NCI-H2171 treated with DMSO at 0.1 percent for 48 hours (cell line): ENCODE measurements at places on chromosomes 2 and 18.

DNA sequence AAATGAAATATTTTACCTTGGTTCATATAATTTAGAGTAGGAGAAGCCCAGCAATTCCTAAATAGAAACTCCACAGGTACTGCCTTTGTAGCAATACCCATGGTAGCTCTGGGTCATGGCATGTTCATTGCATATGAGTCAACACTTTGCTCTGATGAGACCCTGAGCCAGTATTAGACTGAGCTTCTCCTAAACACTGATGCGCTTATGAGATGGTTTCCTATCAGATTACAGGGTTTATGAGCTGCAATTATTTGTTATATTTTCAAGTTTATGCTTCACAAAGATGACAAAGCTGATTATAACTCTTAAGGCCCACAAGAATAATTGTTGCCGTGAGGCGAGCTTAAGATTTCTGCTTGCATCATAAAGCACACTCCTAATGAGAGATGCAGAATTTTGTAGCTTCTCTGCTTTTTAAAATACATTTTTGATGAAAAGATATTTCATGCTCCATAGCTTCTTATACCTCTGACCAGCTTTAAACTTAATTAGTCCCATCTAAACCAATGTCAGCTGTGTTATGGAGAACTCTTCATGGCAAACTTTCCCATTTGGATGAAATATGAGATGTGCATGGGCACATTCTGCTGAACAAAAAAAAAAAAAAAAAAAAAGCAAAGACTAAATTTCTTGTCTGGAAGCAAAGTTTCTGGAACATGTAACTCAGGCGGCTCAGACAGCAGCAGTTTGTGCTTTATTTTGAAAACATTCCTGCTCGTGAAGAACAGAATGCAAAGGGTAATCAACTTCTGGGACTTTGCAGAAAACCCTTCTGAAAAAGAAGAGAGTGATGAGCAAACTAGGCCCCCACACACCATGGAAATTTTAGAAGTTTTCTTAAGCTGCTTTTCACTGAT, 162.6 kb downstream of the KCNE4 start:
- DNase-seq: no peak

GRCh38 chr2:63488118-63488713, 100.1 kb downstream of the WDPCP start:
- peak; percentile 7 for DNase-seq

GRCh38 chr2:173393186-173393585, 38.5 kb downstream of the CDCA7 start:
- DNase-seq: no peak

- peak; percentile 100 for DNase-seq
These were observed 4.6 kb upstream of the ARID5A start for GRCh38 chr2:96531872-96532505.

DNA sequence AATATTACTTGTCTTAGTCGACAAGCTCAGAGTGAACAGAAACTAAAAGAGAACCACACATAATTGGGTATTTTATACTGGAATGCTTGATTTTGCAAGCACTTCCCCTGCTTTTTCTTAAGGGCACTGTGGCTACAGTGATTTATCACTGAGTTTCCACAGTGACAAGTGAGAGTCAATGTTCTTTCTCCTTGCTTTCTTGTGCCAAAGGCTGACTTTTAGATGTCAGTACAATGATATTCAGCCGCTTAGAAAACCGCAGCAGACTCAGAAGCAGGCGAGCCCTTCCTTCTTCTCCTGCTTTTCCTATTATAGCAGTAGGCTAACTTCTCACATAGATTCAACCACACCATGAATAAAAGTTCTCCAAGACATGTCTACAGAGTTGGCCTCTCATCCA, 1603.6 kb upstream of the NXPH2 start:
- DNase-seq: no peak

DNA sequence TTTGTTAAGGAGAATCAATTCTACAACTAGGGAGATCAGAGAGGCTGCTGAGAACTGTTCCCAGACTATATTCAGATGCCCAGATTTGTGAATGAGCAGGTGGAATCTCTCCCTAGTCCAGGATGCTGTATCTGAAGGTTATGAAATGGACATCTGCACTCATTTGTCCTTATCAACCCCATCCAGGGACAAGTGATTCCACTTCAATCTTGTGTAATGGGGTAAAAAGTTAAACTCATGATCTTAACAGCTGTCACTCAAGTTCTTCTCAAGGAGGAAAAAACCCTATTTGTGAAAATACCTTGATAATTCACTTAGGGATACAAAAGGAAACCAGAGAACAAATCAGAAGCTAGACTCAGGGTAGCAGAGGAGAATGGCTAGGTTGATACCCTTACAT, 144.8 kb downstream of the PLCL1 start:
- no peak for DNase-seq

- no peak for DNase-seq
These were observed 4.9 kb downstream of the TTL start for GRCh38 chr2:112486895-112487294.

GRCh38 chr2:99643787-99644418, 154.1 kb upstream of the REV1 start:
- peak; percentile 86 for DNase-seq

DNA sequence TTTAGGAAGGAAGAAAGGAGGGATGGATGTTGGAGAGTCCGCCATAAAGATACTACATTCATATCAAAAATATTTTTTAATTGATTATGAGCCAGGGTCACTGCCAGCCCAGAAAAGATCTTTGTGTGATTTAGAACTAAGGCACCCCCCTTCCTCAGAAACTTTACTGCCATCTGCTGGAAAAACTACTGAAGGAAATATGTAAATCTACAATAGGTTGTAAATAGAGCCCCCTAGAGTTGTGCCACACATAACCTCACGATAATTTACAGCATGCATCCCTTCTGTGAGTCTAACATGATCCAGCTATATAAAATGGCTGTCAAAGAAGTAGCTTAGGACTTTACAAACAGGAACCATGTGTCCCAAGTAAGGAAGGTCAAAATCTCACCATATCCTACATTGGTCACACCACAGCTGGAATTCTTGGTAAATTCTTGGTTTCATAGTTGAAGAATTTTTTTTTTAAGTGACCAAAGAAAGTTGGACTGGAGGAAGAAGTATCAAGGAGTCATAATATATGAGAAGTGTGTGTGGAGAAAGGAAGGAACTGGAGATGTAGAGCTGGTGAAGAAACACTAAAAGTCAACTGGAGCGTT, 152.5 kb downstream of the CYP26B1 start:
- DNase-seq: peak; percentile 29

DNA sequence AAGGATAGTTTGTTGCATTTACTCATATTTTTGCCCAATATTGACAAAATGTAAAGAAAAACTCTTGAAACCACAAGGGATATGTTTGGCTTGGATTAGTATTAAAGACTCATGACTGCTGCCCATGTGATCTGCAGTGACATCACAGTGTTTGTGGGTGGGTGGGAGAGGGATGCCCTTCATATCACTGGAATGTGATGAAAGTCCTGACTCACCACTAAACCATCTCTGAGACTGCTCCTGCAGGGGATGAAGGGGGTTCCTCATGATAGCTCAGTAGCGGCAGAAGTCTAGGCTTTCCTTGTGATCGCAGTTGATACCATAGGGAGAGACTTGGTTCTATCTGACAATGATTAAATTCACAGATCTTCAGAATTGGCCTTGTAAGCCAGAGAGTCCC, 451.2 kb downstream of the CNTNAP5 start:
- DNase-seq: no peak

DNA sequence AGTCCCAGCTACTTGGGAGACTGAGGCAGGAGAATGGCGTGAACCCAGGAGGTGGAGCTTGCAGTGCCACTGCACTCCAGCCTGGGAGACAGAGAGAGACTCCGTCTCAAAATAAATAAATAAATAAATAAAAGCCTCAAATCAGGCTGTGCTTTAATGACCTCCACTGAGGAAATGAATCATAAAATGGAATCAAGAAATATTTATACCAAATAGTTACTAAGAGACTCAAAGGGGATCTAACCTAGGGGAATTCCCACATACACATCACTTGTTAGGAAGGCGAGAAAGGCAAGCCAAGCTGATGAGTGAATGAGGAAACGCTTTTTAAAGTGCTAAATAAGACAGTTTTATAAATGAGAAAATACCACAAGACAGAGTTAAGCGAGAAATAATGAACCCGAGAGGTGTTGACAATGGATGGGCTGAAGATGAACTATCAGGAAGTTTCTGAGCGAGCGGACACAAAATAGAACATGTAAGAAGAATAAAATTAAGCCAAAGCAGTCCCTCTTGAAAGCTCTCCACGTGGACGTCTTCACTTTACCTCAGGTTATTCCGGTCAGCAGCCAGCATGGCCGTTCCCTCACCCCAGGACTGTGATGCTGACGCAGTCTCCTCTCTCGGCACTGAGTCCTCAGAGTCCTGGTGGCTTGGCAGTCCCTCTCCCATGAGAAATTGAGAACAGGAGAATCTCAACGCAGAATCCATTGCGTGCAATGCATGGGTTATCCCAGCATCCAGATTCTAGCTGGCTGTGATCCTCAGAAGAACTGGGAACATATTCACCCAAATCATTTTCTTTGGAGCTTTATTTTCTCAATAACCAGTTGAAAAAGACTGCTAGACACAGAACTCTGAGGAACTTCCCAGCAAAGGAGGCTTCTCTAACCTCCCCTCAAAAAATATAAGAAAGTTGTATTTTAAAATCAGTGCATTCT, 22.3 kb downstream of the PXDN start:
- DNase-seq: no peak

- DNase-seq: no peak
These were observed 42.0 kb downstream of the ABHD3 start for GRCh38 chr18:21662581-21662980.

DNA sequence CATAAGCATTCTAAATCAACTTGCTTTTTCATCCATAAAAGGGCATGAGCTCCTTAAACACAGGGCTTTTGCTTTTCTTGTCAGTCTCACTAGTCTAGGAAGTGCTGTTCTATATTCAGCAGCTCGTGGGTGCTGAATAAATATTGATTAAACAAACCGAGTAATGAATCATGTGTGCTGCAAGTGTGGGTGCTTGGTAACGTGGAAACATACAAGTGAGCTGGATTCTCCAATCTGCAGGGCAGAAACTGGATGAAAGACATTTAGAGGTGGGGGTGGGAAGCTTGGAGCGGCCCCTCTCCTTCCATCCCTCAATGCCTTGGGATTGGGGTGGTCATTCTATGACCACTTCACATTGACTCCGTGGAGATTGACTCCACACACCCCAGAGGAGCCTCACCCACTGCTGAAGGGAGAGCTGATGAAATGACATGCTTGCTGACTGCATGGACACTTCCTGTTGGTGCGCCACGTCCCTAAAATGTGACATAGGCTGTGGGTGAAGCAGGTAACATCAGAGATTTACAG, 114.6 kb downstream of the DOCK10 start:
- no peak for DNase-seq

GRCh38 chr2:128214251-128214650, 104.4 kb downstream of the HS6ST1 start:
- DNase-seq: no peak

GRCh38 chr2:218734190-218734975, 23.7 kb downstream of the TTLL4 start:
- no peak for DNase-seq

DNA sequence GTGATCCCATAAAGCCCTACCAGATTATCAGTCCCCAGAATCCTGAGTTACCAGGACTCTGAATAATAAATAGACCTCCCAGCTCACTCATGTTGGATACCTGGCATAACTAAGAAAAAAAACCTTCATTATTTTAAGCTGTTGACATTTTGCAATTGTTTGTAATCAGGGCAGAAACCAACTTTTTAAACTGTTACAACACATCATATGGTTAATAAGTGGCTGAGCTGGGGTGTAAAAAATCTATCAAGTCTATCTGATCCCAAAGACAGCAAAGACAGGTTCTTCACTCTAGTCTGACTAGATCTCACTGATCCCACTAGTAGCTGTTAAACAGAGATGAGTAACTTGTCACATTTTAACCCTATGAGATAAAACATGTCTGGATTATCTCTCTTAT, 370.3 kb downstream of the RIT2 start:
- no peak for DNase-seq

- DNase-seq: peak; percentile 28
These were observed 15.8 kb downstream of the MTCL1 start for GRCh38 chr18:8721094-8721669.

DNA sequence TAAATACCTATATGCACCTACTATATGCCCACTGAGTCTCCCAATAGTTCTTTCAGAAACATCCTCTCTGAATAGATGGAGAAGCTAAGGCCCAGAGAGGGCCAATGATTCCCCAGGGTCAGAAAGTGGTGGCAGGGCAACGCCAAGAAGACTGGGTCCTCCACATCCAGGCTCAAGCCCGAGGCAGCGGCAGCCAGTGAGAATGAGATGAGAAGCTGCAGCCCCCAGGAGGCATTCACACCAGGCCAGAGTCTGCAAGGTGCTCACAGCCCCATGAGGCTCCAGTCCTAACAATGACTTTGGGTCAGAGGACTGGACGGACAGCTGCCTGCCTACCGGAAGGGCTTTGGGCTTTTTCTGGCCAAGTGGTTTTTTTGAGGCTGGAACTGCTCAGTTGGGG, 3.5 kb downstream of the TEX261 start:
- no peak for DNase-seq

DNA sequence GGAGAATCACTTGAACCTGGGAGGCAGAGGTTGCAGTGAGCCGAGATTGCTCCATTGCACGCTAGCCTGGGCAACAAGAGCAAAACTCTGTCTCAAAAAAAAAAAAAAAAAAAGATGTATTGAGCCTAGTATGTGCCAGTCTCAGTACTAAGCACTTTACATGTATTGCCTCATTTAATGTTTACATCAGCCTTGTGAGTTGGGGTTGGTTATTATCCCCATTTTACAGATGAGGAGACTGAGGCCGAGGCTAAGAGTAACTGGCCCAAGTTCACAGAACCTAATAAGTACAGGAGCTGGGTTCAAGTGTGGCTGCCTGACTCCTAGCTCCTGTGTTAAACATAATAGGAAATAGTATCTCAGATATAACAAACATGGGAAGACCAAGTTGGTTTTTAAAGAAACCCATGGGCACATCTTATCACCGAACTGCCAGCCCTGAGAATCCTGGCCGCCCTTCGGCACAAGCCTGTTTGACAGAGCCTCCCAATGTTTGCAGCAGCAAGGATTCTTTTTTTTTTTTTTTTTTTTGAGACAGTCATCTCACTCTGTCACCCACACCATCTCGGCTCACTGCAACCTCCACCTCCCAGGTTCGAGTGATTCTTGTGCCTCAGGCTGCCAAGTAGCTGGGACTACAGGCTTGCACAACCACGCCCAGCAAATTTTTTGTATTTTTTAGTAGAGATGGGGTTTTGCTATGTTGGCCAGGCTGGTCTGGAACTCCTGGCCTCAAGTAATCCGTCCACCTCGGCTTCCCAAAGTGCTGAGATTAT, 24.2 kb upstream of the GMPPA start:
- no peak for DNase-seq

DNA sequence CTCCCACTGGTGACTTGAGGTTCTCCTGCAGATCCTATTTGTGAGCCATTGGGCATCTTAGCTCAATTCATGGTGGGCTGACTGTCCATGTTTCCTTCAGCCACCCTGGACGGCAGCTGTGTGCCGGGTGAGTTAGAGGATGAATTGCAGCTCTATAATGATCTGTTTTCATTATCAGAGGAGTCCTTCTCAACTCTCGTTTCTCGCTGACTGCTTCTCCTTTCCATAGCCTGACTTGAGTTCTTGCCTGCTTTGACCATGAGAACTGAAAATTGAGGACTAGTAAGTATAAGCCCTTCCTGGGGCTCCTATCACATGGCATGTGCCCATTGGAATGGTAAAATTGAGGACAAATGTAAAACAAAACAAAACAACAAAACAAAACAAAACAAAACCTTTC, 121.8 kb downstream of the CDC42EP3 start:
- DNase-seq: no peak
